ENCODE measurements at places on chromosomes 5 and 9.

- no peak for DNase-seq
These were observed 10.5 kb upstream of the MYOT start for GRCh38 chr5:137856916-137857862.

DNA sequence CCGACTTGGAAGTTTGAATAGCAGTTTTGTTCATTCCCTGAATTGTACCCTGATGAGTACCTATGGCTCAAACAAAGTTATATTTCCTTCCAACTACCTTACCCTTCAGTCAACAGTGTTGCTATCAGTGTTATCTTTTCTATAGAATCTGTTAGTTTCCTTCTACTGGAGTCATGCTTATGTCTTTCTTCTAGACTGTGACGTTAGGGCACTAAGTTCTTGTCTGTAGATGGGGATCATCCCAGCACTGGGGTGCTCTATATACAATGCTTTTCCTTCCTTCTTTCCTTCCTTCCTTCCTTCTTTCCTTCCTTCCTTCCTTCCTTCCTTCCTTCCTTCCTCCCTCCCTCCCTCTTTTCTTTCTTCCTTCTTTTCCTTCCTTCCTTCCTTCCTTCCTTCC lies 973.0 kb downstream of the CDH12 start:
- no peak for DNase-seq

GRCh38 chr9:117156771-117157535 lies 257.9 kb downstream of the ASTN2 start:
- DNase-seq: no peak

- DNase-seq: no peak
These were observed 193.4 kb downstream of the CDK5RAP2 start for GRCh38 chr9:120386390-120387131.

DNA sequence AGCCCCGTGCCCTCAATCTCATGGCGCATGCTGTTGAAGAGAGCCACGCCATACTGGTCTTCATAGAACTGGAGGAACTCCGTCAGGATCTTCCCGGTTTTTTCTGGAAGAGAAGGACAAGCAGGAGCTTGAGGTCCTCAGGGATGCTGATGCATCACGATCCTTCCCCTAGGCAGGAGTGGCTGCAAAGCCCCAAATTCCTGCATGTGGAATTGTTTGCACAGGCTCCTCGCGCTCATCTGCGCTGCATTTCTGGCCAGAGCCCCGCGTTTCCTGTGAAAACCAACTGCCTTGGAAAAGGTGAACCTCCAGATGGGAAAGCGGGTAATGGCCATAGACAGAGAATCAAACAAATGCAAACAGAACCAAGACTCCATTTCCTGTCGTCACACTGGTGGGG lies 80.4 kb downstream of the LRSAM1 start:
- DNase-seq: no peak

Measured in MV-4-11 (cell line).